ENCODE measurements at places on chromosomes 16 and 17. TPM values are rescaled to one million over a fixed set of nuclear protein-coding genes. Genes with fewer than 3 reads are reported as not detected.

WFIKKN1 gene
- total RNA-seq = not detected

SCARF1 gene
- 0.36 TPM for total RNA-seq

MLLT6 gene
- 18.0 TPM for total RNA-seq

MEIOC gene
- 3.0 TPM for total RNA-seq

PLK1 gene
- total RNA-seq = 162 TPM

GNAO1 gene
- 0.36 TPM for total RNA-seq

ALDH3A1 gene
- 888 TPM for total RNA-seq

TEX14 gene
- total RNA-seq = 0.21 TPM

GPRC5B gene
- total RNA-seq = 30.9 TPM

WNK4 gene
- total RNA-seq = 1.2 TPM

CEMP1 gene
- total RNA-seq = not detected

CSF3 gene
- total RNA-seq = 0.21 TPM

HSPB9 gene
- total RNA-seq = not detected

MVD gene
- 26.2 TPM for total RNA-seq

RASL10B gene
- total RNA-seq = 0.13 TPM

SPNS2 gene
- total RNA-seq = 9.5 TPM

TAOK2 gene
- total RNA-seq = 34.3 TPM

KRT26 gene
- not detected for total RNA-seq

GRAPL gene
- total RNA-seq = not detected

CFAP97D1 gene
- total RNA-seq = not detected

ULK2 gene
- total RNA-seq = 15.5 TPM

SLC25A19 gene
- 18.5 TPM for total RNA-seq

CCDC43 gene
- 30.1 TPM for total RNA-seq

PIGS gene
- 53.5 TPM for total RNA-seq

GPRC5C gene
- 63.8 TPM for total RNA-seq

Measured in A549 treated with ZK216348 at 1 μM for 4 hours (cell line).